ENCODE measurements at places on chromosomes 6 and 20.

GRCh38 chr6:40383348-40384115, 203.6 kb downstream of the LRFN2 start:
- no peak for DNase-seq

GRCh38 chr6:70051197-70052124, 185.1 kb downstream of the COL19A1 start:
- no peak for DNase-seq

DNA sequence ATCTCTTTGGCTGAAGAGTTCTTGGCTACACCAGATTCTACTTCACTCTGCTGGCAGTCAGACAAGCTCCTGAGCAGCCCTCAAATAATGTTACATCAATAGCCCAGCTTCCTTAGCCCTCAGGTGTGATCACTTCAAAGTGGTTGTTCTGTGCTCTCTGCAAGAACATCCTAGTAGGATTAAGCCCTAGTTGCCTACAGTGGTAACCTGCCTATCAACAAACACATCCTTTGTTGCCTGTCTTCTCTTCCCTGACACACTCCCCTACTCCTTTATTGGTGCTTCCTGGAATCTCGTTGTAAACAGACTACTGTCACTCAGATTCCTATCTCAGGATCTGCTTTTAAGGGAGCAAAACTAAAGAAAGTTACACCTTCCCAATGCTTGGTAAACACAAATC, 45.1 kb upstream of the TASP1 start:
- no peak for DNase-seq

GRCh38 chr6:108157981-108158525, 7.8 kb upstream of the NR2E1 start:
- DNase-seq = no peak

- DNase-seq = no peak
These were observed 120.4 kb downstream of the RNGTT start for GRCh38 chr6:88843040-88843439.

DNA sequence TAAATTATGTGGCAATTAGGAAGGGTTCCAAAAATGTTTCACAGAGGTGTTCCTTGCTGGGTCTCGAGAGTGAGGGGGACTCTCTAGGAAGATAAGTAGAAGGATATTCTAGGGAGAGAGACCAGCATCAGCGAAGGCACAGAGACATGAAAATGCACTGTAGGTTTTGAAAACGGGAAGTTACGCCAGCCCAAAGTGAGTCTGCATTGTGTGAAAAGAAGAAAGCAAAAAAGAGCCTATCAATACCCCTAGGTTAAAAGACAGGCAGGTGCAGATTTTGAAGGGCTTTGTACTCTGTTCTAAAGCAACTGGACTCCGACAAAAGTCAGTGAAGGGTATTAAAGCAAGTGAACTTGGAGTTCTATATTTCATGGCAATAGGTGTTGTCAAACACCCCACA, 25.7 kb upstream of the MRAP2 start:
- no peak for DNase-seq

DNA sequence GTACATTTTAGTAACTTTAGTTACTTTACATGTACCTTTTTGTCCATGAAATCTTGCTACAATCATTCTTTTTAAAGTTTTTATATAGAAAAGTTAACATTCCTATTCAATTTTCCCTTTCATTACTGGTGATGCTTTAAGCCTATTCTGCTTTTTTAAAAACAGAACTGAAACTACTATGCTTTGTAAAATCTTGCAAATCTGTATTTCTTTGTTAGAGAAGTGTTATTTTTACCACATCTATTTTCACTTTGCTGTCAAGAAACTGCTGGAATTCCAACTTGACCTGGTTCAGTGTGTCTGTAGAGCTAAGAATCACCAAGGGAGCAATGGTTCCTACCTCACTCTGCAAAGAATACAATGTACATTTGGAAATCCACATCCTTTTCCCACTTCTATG, 21.8 kb upstream of the SAMD5 start:
- no peak for DNase-seq

DNA sequence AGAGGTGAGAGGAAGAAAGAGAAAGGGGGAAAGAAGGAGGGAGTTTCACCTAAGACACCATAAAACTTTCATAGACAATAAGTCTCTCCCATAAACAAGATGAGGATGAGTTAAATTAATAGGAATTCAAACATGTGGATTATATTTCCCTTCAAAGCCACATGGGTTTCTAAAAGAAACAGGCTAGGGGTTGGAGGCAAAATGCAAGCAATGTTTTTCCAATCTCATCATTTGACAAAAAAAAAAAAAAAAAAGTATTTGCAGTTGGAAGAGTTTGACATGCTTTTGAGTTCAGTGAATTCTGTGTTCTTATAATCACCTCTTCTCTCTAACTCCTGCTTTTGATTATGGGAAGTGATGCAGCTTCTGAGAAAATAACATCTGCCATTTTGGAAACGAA, 286.5 kb upstream of the PRND start:
- no peak for DNase-seq

- DNase-seq = no peak
These were observed 482.3 kb upstream of the JARID2 start for GRCh38 chr6:14763616-14764015.

- no peak for DNase-seq
These were observed 505.0 kb upstream of the SLC35B3 start for GRCh38 chr6:8940356-8940755.

DNA sequence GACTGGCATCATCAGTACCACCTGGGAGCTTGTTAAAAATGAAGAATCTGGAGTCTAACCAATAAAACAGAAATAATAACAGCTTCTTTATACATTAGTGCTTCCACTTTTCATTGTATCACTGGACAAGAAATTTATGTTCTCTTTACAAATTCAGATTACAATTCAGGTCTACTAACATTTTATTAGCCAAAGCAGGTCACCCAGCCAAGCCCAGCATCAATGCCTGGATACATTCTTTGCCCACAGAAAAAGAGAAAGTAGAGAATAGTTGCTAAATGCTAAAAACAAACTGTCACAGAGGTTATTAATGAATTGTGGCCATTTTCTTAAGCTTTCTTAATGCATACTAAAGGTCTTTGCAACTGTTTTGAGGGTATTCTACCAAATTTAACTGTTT, 458.3 kb downstream of the BTBD3 start:
- DNase-seq = no peak

- no peak for DNase-seq
These were observed 6.2 kb upstream of the CYP24A1 start for GRCh38 chr20:54179946-54180345.

DNA sequence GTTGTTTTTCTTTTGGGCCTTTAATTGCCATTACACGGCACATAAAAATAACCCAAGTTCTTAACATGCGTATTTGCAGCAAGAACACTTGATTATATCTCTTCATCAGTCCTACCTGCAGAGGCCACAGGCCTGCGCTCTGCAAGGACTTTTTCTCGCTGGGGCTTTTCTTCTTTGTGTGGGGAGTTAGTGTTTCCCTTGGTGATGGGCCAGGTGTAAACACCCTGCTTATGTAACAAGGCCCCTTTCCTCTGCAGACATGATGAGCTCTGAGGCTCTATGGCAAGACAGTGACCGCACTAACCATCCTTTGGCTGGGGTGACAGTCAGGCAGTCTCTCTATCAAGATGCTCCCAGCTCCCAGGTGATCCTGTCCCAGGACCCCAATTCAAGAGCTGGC, 97.8 kb upstream of the PCSK2 start:
- no peak for DNase-seq

GRCh38 chr6:40164345-40164755, 230.1 kb upstream of the MOCS1 start:
- DNase-seq = no peak

DNA sequence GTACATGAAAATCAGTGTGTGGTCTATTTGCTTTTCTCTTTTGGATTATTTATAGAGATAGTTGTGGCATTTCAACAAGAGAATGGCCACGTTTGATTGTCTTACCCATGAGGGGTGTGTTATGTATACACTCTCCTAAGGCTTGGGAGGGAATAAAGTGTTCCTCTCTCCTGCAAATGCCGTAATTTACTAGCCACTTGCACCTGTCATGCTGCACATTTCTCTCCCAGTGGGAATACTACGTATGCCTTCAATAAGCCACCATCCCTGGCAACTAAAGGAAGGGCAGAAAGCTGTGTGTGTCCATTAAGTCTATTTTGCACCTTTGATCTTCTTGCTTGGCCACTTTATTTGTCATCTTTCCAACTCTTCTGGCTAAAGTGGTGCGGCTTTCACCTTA, 541.2 kb downstream of the QKI start:
- no peak for DNase-seq

GRCh38 chr6:31723245-31723979, at the start of gene MPIG6B:
MPIG6B (plus strand) TSS chr6:31723373; CDS start chr6:31723384, 11 bp downstream.
- no peak for DNase-seq
